ENCODE measurements at places on chromosomes 2 and 18.

- no peak for DNase-seq
Observed at GRCh38 chr2:24359129-24360049, 947 bp downstream of the ITSN2 start.

DNA sequence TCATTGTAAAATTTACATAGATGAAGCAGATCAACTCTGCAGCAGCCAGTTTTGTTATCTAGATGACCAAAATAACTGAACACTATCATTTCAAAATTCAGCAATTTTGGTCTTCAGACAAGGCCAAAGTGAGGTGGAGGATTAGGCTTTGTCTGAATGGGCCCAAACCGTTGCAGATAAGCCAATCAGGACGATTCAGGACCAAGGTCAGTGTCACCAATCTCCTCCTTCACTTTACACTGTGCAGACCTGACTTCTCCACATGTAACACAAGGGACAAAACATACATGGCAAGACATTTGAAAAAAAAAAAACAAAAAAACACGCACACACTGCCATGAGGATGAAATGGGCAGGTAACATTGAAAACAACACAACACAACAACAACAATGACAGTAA lies 211.2 kb downstream of the NAPG start:
- DNase-seq = peak; percentile 24

- peak; percentile 56 for DNase-seq
Observed at GRCh38 chr2:98757904-98758421, 27.0 kb upstream of the MGAT4A start.

DNA sequence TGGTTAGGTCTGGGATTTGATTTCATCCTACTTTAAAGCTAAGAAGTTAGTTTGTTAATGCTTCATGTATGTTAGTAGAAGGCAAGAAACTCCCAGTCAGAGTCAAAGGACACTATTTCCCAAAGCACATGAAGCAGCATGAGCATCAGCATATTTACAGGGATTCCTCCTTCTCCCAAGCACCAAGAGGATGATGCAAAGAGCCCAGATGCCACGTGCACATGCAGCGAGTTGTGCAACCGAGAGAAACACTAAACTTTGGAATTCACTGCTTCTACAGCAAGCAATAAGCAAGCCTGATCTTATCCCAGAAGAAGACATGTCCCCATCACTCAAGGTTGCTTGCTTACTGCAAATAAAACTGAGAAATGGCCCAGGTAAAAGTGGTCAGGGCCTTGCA lies 32.5 kb downstream of the CPO start:
- peak; percentile 63 for DNase-seq
